ENCODE measurements at places on chromosomes 6 and 20.

DNA sequence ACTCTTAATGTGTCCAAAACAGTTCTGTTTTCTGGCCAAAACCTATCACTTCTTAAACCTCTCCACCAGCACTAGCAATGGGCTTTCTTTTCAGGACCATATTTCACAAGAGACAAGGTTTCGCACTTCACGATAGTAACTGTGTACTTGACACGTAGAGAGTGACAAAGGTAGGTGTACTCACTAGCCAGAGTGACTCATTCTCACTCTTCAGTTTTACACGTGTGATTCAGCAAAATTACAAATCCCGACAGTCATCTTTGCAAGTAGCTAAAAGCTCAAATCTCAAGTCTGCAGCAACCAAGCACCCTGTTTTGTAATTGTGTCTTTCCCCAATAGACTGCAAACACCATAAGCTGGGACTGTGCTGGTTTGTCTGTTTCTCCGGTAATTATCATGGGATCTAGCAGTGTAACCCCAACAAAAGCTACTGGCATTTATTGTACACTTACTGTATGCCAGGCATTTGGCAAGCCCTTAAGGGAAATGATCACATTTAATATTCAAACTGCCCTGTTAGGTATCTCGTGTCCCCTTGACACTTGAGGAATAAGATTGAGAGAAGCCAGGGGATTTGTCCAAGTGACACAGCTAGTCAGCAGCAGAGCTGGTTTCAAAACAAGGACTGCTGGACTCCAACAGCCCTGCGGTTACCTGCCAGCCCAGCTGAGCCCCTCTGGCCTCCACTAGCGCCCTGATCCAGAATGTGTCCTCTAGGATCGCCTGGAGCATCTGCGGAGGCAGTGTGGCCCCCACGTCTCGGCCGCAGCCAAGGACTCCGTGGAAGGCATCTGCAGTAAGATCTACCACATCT, 9.9 kb downstream of the PCIF1 start:
- DNase-seq = no peak

- no peak for DNase-seq
Observed at GRCh38 chr20:59165891-59166709, 2.5 kb downstream of the ZNF831 start.

DNA sequence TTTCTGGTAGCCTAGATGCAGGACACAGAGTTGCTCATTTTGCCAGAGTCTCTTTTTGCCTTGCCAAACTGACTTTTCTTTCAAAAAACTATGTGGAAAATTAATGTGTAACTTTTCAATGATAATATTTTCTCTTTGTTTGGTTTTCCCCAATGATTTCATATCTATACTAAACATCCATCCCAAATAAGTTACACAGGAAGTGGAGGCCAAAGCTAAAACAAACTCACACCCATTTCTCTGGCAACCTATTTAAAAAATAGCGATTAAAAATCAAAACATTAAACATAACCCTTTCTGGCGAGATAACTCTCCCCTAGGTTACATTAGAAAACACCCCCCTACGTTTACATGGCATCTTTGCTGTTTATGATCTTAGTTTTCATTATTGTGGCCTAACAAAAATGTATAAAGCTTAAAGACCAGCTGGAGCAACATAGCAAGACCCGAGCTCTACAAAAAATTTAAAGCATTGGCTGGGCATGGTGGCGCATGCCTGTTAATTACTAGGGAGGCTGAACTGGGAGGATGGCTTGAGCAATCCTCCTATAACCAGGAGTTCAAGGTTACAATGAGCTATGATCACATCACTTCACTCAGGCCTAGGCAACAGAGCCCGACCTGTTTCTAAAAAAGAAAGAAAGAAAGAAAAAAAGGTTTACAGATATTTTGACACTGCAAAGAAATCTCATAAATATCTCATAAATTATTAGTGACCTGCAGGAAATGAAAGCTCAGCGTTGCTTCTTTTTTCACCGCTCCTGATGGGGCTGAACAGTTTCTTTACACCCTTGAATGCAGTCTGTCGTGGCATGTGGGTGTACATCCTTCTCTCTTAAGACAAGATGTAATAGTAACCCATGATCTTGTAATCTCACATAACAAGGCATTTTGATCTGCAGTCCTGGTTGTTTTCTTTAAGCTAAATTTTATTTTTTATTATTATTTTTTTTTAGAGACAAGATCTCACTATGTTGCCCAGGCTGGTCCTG, 32.8 kb upstream of the CEP85L start:
- no peak for DNase-seq

GRCh38 chr6:36426622-36427021, 16.0 kb downstream of the PXT1 start:
- no peak for DNase-seq

- no peak for DNase-seq
Observed at GRCh38 chr6:19478273-19478672, 358.9 kb upstream of the ID4 start.

GRCh38 chr6:73695619-73696421, at the start of gene CD109:
TSS of gene CD109 (plus strand) at chr6:73696203. CDS start at chr6:73696216, 13 bp downstream.
- DNase-seq = peak; percentile 48

DNA sequence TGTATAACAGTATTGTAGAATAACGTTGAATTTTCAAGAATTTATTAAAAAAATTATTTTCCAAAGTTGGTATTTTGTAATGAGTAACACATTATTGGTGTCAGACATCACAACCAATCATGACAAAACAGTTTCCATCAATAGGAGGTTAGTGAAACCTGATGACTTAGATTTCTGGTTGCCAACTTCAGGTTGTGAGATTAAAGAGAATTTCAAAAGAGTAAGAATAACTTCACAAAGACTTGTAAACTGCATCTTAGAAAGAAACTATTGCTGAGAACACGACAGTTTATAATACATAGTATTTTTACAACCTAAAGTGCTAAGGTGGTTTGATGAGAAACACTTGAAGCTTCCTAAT, 159.2 kb upstream of the ARG1 start:
- DNase-seq = no peak

- DNase-seq = peak; percentile 58
Observed at GRCh38 chr6:29723666-29724588, 693 bp downstream of the HLA-F start.

DNA sequence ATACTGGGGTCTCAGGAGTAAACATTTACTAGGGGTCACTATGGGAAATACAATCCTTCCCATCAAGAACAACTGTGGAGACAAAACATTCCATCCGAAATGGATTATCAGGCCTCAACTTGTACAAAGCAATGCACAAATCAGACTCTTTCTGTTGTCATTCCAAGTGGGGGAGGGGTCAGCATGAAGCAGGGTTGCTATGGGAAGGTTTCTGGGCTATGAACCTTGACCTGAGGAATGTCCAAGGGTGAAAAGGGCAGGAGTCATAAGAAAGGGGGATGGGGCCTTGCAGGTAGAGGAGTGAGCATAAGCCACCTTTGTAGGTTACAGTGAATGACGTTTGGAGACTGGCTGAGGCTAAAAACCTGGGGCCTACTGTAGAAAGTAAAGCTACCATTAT, 3.1 kb downstream of the METTL24 start:
- DNase-seq = no peak

DNA sequence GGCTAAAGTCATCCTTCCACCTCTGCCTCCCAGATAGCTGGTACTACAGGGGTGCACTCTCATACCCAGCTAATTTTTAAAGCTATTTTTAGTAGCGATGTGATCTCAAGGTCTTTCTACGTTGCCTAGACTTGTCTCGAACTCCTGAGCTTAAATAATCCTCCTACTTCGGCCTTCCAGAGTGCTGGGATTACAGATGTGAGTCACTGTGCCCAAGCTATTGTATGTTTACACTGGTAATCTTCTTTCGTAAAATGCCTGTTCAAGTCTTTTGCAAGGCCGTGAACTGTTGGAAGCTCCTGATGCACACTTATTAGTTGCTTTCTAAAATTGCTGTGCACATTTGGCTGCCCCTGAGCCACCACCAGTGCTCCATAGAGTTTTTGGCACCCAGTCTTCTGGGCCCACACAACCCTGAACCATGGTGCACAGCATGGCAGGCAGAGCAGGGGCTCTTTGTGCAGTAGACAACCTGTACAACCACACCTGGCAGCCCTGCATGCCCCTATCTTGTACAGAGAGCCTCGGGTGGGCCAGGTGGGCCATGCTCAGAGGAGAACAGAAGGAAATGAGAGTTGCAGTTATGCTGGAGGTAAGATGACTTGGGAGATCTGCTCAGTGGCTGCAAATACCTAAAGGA, 33.3 kb downstream of the PDRG1 start:
- no peak for DNase-seq

DNA sequence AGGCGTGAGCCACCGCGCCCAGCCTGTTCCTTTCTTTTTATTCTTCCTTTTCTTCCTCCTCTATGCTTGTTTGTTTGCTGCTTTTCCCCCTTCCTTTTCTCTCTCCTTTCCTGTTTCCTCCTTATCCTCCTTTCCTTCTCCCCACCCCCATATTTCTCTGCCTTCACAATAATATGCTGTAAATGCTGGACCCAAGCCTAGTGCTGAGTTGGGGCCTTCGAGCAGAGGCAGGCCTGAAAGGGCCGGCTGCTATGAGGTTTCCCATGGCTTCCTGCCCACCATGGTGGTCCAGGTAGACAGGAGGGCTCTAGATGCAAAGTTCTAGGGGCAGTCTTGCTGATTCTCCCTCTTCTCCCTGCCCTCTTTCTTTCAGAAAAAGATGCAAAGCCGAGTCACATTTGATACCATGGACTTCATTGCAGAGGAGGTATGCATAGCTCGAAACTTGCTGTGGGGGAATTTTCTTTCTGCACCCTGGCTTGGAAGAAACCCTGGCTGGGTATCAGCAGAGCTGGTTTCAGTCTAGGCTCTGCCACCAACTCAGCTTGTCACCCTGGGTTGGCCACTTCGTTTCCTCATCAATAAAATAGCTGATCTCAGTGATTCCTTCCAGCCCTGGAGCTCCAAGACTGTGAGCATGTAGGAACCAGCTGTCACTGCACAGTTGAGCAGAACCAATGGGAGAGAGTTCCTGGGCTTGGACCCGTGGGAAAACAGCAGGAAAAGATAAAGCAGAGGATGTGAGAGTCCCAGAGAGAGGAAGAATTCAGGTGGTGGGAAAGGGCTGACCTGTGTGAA, 7.4 kb downstream of the CNBD2 start:
- DNase-seq = no peak

- no peak for DNase-seq
Observed at GRCh38 chr6:18314317-18314997, 50.1 kb upstream of the DEK start.

- DNase-seq = no peak
Observed at GRCh38 chr20:11716239-11716944, 201.3 kb upstream of the BTBD3 start.

- no peak for DNase-seq
Observed at GRCh38 chr6:142934106-142934505, 10.9 kb downstream of the HIVEP2 start.

DNA sequence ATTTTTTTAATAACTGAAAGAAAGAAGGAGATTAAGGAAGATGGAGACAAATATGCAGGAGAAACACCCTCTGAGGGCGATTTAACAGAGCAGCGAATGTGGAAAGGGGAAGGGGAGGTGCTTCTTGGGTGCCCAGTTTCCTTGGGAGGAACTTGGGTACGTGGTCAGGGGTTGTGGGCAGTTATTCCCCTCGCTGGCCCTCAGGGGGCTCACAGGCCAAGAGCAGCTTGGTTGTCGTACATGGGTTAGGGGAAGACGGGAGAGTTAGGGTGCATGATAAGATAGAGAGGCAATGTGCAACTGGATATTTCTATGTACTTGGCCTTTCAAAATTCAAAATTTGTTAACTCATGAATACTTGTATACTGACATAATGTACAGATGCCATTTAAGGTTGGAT, 7.0 kb upstream of the TUBB2A start:
- no peak for DNase-seq

DNA sequence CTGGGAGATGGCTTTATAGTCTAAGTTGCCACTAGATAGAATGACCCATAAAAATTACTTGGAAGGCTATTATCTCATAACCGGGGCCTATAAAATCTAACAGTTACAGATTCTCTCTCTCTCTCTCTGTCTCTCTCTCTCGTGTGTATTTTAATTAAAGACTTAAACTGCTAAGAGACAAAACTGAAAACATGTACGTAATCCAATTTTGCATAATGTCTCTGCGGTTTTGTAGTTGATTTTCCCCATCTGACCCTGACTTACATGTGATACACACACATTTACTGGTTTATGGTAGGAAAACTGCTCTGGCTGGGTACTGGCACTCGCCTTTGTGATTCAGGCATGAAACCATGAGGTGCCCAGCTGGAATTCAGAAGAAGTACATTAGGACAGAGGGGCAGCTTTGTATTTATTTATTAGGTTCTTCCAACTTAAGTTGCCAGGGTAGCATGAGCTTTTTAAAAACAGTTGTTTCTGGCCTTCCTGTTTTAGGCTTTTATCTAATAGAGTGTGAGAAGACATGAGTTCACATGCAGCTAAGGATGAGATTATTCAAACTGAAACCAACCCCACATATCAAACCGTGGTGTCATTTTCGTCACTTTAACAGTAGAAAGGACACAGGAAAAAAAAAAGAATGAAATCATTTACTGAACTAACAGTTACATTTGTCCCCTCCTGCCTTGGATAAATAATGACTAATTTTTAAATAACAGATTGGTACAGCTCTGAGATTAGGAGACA, 182.5 kb downstream of the GMPR start:
- DNase-seq = no peak
